ENCODE measurements at places on chromosomes 13 and 19.

DNA sequence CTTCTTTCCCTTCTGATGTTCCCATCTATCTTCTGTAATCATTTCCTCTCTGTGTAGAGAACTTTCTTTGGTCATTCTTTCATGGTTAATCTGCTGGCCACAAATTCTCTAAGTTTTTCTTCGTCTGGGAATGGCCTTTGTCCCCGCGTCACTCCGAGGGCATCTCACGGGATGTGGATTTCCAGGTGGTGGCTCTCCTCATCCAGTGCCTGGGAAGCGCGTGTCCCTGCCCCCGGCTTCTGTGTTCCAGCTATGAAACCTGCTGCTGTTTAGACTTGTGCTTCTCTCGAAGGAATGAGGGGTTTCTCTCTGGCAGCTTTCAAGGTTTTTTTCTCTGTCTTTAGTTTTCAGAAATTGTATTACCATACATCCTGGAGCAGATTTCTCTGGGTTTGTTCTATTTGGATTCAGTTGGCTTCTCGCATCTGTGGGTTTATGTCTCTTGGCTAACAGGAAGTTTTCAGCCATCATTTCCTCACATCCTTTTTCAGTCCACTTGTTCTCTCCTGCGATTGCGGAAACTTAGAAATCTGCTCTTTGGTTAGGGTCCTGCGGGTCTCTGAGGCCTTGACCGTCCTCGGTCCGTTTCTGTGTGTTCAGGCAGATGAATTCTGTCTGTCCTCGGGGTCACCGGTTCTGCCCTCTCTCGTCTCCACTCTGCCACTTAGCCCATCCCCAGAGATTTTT is 36.9 kb upstream of the DCUN1D2 start:
- no peak for DNase-seq

- DNase-seq: no peak
Measured at GRCh38 chr13:33278913-33279312, 6.6 kb downstream of the STARD13 start.

GRCh38 chr19:50933640-50934039 is 19.2 kb downstream of the KLK5 start:
- no peak for DNase-seq

- DNase-seq: no peak
Measured at GRCh38 chr19:51016798-51017683, 2.5 kb downstream of the KLK10 start.

All from vagina (tissue), 2 donors.